Glomerular endothelial cell (primary cell): ENCODE measurements at places on chromosomes 2 and 18. TPM values are rescaled to one million over a fixed set of nuclear protein-coding genes. Genes with fewer than 3 reads are reported as not detected.

Gene SAP130
- total RNA-seq: 10.7 and 13.8 TPM in 2 replicates

Gene TMEM178A
- 0.68 and 1.9 TPM in 2 replicates for total RNA-seq

Gene TBR1
- total RNA-seq: not detected in 2 replicates

Gene PKP4
- 24.8 and 48.0 TPM in 2 replicates for total RNA-seq

Gene PAX8
- total RNA-seq: 21.9 and 30.2 TPM in 2 replicates

Gene SKA1
- total RNA-seq: 1.7 and 9.8 TPM in 2 replicates

Gene CIAO1
- total RNA-seq: 90.9 and 110 TPM in 2 replicates

Gene UGT1A1
- total RNA-seq: not detected in 2 replicates

Gene NRBP1
- 117 and 130 TPM in 2 replicates for total RNA-seq
